ENCODE measurements at places on chromosomes 16 and 17.

- DNase-seq, result no peak
Measured at GRCh38 chr16:10080051-10080772, 102.0 kb downstream of the GRIN2A start.

GRCh38 chr16:30615358-30616091 is 5.3 kb upstream of the ZNF689 start:
- DNase-seq, result peak; percentile 64

- no peak for DNase-seq
Measured at GRCh38 chr17:29197516-29198272, 17.5 kb upstream of the MYO18A start.

GRCh38 chr16:71627731-71628181 is 1.8 kb downstream of the MARVELD3 start:
- no peak for DNase-seq

DNA sequence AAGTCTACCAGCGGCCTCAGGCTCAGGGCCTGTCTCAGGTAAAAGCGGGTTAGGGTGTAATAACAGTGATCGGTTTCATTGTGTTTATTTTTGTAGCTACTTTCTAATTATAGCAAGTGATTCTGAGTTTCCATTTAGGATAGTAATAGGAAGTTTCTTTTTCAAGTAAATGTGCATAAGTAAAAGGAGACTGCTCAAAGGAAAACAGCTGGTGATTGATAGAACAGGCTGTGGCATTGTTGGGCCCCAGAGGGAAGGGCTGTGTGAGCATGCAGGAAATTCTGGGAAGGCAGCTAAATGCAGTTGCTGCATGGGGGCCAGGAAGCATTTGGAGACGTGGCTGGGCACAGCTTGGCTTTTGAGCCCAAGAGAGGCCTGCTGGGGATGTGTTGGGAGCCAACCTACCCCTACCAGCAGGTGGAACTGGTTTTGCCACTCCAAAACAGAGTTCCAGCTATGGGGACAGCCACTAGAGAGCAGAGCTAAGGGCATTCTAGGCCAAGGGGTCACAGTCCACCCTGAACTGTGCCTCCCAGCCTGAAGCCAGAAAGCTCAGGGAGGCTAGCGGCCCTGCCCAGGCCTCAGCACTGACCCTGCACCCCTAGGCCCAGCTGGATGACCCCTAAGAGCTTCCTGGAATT is 12.6 kb downstream of the SNX20 start:
- no peak for DNase-seq

GRCh38 chr16:89042711-89043551 is 50.7 kb upstream of the ACSF3 start:
- no peak for DNase-seq

DNA sequence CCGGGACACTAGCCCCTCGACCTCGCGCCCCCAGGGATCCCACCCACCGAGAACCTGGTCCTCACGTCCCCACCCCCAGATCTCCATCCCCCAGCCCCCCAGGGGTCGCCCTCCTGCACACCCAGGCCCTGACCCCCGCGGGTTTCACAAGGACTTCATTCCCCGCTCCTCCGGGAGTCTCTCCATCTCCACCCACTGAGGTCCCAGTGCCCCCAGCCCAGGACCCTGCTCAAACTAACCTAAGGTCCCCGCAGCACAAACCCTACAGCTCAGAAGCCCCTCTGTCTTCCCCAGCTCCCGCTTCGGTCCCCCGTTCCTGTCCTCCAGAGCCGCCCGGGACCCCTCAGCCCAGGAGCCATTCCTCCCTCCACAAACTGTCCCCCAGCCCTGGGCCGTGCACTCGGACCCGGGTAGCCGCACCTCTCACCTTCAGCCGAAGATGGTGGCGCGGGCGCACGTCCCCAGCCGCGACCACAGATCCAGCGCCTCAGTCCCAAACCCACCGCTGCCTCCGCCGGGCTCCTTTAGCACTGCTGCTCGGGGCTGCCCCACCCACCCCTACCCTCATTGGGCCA is at the start of gene MYH10:
TSS of gene MYH10 (minus strand) at position 499 of the 575 bp plus-strand sequence. CDS start 7,479 bp downstream, outside the sequence.
- no peak for DNase-seq

DNA sequence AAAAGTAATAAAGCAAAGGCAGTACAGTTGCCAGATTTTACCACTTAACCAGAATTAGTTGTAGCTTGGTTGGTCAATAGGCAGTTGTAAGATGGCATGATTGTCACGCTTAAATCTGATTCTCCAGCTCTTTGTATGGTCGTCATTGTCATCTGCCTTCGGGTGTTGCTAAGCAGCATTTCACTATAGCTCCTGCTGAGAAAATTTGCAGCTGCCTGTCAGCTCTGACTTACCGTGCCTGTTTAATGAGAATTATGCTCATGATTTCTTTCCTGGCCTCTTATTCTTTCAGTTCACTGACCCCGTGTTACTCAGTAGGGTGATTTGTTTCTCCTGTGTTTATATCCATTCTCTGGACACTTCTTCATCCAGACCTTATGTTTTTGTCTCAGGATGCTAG is 66.7 kb downstream of the TANGO6 start:
- no peak for DNase-seq

DNA sequence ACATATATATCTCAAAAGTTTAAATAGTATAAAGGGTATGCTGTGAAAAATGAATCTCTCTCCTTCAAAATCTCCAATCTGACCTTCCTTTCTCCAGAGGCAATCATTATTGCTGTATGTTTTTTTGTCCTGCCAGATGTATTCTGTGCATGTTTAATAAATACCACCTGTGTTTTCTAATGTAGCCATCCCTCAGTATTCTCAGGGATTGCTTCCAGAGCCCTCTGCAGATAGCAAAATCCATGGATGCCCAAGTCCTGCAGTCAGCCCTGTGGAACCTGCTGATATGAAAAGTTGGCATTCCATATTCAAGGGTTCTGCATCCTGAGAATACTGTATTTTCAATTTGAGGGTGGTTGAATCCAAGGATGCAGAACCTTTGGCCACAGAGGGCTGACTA is 42.9 kb downstream of the BPTF start:
- no peak for DNase-seq

- DNase-seq, result no peak
Measured at GRCh38 chr16:69669577-69669976, 56.8 kb downstream of the NQO1 start.

DNA sequence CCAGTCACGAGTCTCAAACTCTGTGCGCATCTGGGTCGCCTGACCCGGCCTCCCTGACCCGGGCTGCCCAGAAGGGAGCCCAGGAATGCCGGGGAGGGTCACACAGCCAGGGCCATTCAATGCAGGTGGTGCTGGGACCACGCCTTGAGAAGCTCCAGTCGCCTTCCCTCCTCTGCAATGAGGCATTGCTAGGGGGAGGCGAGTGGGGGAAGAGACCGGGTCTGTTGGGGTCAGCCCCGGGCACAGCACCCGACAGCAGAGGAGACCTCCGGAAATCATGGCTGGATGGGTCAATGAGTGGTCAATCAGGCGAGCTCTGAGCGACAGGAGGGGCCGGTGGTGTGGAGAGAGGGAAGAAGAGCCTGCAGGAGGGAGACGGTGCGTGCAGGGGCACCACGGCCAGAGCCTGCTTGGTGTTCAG is 13.3 kb downstream of the JPH3 start:
- DNase-seq, result no peak

GRCh38 chr16:71367241-71367976 is 8.9 kb downstream of the CALB2 start:
- no peak for DNase-seq

- DNase-seq, result no peak
Measured at GRCh38 chr17:35084987-35085386, 21.5 kb upstream of the RFFL start.

DNA sequence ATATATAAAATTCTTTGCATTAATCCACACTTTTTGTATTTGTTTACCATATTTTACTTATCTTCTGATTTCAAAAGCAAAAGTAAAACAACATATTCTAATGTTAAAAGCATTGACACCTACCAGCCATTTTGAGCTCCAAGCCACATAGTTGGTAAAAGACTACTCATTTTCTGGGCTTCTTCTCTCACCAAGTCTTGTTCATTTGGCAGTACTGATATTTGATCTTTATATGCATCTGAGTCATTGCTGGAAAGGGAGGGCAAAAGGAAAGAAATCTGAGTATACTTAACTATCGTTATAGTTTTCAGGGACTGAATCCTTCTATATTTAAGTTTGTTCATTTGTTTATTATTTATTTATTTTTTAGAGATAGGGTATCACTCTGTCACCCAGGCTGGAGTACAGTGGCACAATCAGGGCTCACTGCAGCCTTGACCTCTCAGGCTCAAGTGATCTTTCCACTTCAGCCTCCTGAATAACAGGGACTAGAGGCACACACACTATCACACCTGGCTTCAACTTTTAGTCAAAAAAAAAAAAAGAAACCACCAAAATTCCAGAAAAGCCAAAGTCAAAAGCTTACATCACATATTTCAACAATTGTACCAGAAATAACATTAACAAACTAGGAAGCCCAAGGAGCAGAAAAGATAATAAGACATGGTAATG is 121.0 kb upstream of the TOB1 start:
- DNase-seq, result no peak

DNA sequence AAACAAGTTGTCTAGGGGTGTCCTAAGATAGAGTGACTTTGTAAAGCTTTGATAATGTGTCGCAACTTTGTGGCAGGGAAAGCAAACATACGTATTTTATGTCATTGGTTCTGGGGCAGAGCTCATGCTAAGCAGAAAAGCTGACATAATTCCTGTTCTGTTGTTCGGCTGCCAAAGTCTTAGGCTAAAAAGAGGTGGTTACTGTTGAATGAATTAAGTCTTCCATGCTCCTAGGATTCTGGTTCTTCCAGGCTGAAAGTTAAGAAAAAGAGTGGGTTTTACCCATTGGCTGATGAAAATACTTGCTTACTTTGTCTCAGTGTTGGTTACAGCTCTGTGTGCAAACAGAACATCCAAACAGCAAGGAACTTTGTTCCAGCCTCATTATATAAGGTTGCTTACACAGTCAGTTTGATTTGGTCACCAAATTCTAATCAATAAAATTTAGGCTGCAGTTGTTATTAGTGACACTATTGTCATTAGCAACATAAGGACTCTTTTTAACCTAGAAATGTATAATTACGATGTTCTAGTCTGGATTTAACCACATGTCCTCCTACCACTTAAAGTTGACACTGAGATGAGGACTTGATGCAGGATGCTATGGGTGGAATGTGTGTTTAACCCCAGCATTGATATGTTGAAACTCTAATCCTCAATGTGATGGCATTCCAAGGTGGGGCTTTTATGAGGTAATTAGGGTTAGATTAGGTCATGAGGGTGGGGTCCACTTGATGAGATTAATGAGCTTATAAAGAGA is 114.0 kb upstream of the GOT2 start:
- DNase-seq, result no peak

GRCh38 chr16:28923231-28923587 is 1.8 kb downstream of the RABEP2 start:
- no peak for DNase-seq

GRCh38 chr16:81018496-81018895 is 11.5 kb downstream of the CENPN start:
- no peak for DNase-seq

- DNase-seq, result peak; percentile 62
Measured at GRCh38 chr17:17750881-17751280, 69.6 kb downstream of the RAI1 start.

- no peak for DNase-seq
Measured at GRCh38 chr16:27671410-27671809, 121.5 kb downstream of the KATNIP start.

DNA sequence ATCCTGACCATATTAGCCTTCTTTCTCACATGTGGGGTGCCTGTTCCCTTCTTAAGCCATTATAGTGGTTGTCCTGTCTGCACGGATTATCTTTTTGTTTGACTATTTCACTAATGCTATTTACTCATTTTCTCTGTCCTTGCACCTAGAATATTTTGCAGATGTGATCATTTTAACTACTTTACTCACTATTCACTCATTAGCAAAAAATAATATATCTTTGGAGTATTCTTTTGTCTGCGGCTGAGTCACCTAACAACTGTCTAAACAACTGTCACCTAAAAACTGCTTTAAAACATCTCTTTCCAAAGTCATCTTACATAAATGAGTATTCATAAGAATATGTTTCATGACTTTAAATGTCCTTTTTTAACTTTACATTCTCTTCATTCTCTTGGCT is 87.4 kb downstream of the KCNJ2 start:
- no peak for DNase-seq
